ENCODE measurements at places on chromosomes 3 and 15. TPM values are rescaled to one million over a fixed set of nuclear protein-coding genes. Genes with fewer than 3 reads are reported as not detected.

DNA sequence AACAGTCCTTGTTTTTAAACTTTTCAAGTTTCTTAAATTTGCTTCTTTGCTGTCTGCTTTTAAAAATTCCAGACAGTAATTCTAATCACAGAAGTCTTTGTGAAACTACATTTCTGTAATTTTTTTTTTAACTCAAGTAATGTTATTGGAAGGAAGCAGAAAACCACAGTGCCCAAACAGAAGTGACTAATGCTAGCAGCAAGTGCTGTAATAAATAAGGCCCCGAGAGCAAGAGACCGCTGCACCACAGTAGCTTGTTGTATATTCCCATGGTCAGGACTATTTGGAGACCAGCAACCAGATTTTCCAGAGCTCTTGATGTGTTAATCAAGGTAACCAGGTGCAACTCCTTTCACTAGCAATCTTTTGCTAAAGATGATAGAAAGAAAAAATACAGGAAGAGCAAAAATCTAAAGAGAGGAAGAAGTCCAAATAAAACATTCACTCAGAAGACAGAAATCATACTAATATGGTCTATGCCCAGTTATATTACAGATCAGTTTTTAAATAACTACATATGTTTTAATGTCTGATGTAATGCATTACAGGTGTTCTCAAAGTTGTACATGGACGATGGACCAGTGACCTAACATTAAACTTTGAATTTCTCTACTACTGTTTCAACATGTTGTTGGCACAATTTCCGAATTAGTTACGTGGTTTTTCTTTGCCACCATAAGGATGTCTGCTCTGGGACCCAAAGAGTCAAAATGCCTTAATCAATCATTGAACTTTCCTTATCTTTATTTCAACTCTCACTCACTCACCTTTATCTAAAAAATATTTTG is 36.4 kb downstream of the WWTR1 start:
- no peak for DNase-seq

DNA sequence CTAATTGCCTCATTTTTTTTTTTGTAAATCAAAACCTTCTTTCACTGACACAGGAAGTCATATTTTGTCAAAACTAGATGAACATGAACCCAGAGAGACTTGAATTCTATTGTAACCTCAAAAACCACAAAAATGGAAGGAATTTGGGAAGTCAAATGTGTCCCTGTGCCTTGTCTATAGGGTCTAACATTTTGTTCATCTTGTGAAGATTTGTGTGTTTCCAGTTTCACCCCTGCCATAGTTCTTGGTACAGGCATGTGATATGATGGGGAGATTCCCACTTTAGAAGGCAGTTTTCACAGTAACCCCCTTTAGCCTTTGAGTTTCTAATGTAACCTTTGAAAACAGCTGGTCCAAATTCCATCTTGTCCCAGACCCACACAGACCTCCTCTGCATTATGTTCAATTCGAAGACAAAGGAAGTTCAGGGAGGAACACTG is 318.5 kb upstream of the ADAMTS9 start:
- no peak for DNase-seq

GRCh38 chr15:62803856-62804400 is 238.6 kb upstream of the TPM1 start:
- no peak for DNase-seq

- DNase-seq, result no peak
Measured at GRCh38 chr3:74045000-74045399, 420.3 kb upstream of the PDZRN3 start.

DNA sequence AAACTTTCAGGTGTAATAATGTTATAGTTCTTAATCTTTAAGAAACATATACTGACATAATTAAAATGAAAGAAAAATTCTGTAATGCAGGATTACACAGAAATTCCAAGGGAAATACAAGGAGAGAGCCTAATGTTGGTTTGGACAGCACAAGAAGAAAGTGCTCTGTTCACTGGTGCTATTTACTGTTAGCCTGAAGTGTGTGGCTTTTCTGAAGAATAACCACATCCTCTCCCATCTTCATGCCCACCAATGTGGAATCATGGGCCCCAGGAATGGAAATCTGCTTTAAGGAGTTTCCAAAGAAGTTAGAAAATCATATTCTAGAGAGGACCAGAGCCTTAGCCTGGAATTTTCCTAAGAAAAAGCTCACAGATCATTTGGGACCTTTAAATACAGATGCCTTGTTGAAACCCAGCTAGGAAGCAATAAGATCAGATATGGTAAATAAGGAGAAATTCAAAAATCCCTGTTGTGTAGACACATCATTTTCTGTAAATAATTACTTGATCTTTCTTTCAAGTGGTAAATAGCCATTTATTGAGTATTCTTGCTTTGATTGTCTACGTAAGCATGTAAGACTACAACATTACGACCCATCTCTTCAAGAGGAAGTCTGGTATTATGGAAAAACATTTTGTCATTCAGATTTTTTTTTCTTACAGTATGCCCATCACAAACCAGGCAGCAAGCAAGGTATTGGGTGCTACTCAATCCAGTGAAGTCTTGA is 10.3 kb upstream of the USP50 start:
- no peak for DNase-seq

DNA sequence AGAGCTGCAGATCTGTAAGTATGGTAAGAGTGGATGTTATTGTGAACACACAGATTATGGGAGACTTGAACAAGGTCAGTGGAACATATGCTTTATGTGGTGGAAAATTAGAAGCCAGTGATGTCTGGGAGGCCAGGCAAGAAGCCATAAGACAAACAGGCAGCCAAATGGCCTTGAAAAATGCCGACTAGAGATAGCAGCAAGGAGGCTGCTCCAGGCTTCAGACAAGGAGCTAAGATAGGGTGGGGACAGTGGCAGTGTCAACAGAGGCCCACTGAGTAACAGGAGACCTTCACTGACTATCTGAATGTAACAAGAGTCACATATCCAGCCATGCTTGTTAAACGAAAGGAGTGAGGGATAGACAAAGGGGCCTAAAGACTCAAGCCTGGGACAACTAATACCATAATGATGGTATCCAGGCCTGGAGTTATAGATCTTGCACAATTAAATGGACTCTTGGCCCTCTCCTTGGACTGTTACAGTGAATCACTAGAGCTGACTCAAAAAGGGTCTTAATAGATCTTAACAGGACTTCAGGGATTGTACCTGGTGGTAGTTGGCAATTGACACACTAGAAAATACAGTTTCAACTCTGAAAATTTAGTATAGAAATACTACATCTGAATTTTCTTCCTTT is 50.6 kb downstream of the CFAP20DC start:
- no peak for DNase-seq

FBXO40 gene
- not detected for total RNA-seq

DNA sequence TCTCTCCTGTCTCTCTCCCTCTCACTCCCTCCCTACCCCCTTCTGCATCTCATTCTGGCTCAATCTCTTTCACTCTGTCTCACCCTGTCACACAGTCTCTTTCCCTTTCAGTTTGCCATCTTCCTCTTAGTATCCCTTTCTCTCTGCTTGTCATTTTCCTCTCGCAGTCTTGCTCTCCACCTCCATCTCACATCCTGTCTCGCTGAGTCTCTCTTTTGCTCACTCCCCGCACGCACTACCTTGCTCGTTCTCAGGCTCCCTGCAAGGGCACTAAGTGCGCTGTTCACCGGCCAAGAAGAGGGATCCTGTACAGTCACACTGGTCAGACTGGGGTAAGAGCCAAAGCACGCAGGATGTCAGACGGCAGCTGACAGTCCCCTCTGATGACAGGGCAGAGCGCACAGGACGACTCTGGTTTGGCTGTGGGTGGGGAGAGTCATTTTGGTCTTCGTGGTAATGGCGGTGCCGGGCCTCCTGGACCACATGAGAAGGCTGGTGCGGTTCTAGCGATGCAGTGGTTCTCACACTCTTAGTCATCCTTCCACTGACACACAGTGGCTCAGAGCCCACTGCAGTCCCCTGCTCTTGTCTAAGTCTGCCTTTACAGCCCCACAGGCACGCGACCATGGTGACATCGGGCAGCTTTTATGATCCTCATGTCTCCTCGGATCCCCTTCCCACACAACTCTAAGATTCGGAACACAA is 356.8 kb downstream of the FOXP1 start:
- no peak for DNase-seq

- DNase-seq, result no peak
Measured at GRCh38 chr3:2166552-2166951, 67.9 kb downstream of the CNTN4 start.

DNA sequence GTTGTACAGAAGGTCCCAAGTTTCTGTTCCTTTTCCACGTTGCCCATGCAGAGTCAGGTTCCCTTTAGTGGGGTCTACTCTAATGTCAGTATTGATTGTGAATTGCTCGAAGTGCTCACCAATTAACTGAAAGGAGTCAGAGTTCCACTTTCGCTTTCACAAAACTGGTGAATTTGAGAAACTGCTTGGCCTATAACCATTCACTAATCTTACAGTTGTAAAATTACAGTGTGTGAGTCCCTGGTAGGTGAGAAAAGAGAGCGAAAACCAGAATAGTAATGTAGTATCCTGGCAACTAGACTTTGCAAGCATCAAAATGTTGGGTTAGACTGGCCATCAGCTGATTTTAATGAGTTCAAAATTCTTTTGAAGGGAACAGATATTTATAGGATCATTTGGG is 237.5 kb upstream of the CHRM5 start:
- DNase-seq, result no peak

DNA sequence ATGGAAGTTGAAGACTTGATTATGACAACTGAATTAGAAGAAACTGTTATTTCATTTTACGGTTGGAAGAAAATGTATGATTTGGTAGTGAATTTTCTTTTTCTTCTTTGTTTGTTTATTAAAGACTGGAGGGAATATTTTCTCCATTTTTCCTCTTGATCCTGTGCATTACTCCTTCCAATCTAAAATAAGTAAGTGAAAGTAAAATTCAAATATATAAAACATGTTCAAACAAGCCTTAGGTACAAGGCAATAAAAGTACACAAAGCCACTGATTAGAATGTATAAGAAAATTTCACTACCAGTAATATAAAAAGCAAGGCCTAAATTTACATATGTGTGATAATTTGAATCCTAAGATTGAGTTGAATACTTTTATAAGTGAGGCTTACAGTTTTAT is 181.2 kb upstream of the MME start:
- DNase-seq, result no peak

CTXND1 gene
- 1.3 TPM for total RNA-seq

All from neural crest cell (in vitro differentiated cells).